ENCODE measurements at places on chromosomes 2 and 18. TPM values are rescaled to one million over a fixed set of nuclear protein-coding genes. Genes with fewer than 3 reads are reported as not detected.

DNA sequence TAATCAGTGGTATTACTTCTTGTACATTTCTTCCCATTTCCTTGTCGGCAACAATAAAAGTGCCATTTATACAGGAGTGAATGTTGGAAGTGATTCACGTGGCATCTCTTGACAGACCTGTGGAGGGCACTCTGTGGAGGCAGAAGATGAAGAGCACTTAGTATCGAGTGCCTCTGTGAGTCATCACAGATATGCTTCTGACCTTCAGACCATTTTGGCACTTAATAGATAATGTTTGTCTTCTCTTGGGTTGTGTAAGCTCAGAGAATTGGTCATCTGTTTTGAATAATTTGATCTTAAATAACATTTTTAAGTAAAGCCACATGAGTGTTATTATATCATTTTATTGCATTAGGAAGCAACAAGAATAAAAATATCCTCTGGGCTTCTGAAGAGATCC is 305.5 kb downstream of the PTPRM start:
- no peak for DNase-seq

DNA sequence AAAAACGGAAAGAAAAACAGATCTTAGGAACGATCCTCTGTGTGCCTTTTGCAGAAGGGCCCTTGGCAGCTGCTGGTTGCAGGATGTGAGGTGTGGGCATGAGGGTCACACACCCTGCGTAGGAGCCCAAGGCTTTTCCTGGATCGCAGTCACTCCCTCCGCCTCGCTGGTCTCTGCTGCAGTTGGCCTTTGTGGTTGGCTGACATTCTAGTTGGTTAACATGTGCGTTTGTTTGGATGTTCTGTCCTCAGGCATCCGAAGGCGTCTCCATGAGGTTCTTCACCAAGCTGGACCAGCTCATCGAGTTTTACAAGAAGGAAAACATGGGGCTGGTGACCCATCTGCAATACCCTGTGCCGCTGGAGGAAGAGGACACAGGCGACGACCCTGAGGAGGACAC is 61.7 kb downstream of the INPP5D start:
- DNase-seq = peak; percentile 69

The CRACDL gene
- total RNA-seq = 5.1 TPM

The UBXN4 gene
- total RNA-seq = 85.7 TPM

The PRSS56 gene
- not detected for total RNA-seq

The ACADL gene
- not detected for total RNA-seq

The STPG4 gene
- total RNA-seq = 2.2 TPM

- DNase-seq = no peak
Measured at GRCh38 chr18:24734058-24734457, 273.6 kb downstream of the HRH4 start.

The CCDC141 gene
- 12.0 TPM for total RNA-seq

DNA sequence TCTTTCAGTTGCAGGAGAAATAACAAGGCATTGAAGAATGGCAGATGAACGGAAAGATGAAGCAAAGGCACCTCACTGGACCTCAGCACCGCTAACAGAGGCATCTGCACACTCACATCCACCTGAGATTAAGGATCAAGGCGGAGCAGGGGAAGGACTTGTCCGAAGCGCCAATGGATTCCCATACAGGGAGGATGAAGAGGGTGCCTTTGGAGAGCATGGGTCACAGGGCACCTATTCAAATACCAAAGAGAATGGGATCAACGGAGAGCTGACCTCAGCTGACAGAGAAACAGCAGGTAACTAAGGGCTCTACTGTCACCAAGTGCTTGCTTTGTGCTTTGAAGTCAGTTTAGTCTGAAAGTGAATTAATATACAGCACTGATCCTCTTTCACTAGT is 118.5 kb upstream of the UNC80 start:
- no peak for DNase-seq

- no peak for DNase-seq
Measured at GRCh38 chr2:40048506-40048905, 269.4 kb upstream of the THUMPD2 start.

The PLCD4 gene
- total RNA-seq = 0.13 TPM

The IL1F10 gene
- not detected for total RNA-seq

- no peak for DNase-seq
Measured at GRCh38 chr18:54127759-54128378, 96.6 kb downstream of the MBD2 start.

The GALR1 gene
- not detected for total RNA-seq

GRCh38 chr2:190123956-190124355 is 61.4 kb upstream of the MSTN start:
- no peak for DNase-seq

DNA sequence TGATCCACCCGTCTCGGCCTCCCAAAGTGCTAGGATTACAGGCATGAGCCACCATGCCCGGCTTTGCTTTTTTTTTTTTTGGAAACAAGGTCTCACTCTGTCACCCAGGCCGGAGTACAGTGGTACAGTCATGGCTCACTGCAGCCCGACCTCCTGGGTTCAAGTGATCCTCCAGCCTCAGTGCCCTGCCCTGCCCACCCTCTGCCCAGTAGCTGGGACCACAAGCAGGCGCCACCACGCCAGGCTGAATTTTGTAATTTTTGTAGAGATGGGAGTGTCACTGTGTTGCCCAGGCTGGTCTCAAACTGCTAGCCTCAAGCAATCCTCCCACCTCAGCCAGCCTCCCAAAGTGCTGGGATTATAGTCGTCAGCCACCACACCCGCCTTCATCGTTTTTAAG is 11.6 kb upstream of the PSD4 start:
- peak; percentile 36 for DNase-seq

DNA sequence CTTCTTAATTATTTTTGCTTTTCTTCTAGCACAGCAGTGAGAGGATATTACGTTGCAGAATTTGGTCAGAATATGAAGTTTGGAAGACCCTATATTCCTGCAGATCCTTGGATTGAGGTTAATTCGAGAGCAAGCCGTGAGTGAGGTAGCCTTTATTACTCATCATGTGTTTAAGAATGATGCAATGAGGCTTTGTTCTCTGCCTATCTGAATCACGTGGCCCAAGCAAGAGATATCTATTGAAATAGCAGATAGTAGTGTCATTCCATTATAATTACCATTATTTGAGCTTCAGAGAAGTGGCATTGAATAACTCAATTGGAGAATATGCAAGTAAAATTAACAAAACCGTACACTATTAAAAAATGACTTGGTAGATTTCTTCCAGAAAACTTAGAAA is 641.1 kb downstream of the TMEM182 start:
- no peak for DNase-seq

DNA sequence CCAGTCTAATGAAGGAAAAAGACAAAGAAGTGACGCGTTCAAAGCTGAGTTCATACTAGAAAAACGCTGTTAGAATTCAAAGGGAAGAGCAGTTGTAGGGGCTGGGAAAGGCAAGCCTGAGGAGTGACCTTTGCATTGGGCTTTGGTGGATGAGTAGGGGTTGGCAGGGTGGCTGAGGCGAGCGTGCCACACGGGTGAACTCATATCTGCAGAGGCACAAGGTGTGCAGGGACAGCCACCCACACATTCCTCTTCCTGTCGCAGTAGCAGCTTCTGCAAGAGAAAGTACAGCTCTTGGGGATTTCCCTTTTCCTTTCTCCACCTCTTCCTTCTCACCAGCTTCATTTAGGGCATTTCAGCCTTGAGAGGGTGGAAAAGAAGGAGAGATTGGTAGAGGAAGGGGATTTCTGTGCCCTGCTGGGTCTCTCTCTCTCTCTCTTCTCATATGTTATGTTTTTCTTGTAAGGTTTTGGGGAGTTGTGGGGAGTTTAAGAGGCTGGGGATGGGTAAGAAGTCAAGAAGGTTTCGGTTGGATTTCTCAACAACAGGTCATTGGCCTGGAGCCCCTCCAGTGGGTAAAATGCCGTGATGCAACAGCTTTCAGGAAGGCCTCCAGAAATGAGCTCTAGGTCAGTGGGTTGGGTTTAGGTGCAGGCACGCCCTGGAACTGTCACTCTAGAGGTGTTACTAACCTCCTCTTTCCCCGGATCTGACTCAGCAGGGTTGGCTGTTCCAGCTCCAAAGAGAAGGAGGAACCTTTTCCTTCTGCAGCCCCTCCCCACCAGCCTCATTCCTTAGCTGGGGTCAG is 40.1 kb downstream of the ODC1 start:
- peak; percentile 88 for DNase-seq

DNA sequence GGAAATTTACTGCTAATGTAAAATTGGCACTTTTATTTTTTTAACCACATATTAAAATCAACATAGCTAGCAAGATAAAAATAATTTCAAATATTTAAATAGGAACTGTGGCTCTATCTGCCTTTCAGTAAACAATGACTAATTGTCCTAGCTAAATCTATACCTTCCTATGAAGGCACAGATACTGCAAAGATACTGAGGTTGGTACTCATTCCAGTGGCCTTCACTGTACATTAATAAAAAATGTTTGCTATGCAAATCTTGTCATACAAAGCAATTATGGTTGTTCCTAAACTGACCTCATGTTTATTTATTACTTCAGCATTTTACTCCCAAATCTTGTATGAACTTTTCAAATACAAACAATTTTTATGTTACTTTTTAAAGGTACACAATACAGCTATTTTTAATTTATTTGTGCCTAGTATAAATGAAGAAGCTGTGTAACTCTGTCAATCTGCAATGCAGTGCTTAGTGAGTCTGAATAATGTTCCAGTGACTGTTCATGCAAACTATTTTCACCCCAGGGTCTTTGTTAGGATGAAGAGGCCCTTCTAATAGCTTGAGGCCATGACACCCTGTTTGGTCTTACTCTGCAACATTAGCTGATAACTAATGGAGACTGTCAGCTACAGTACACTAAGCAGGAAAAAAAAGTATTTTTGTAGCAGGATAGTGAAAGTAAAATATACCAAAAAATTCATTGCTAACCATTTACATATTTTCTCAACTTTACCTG is 9.3 kb upstream of the ERBB4 start:
- DNase-seq = no peak

GRCh38 chr2:48844417-48845155 is 89.1 kb upstream of the LHCGR start:
- DNase-seq = no peak

The PCARE gene
- not detected for total RNA-seq

The EVX2 gene
- not detected for total RNA-seq

DNA sequence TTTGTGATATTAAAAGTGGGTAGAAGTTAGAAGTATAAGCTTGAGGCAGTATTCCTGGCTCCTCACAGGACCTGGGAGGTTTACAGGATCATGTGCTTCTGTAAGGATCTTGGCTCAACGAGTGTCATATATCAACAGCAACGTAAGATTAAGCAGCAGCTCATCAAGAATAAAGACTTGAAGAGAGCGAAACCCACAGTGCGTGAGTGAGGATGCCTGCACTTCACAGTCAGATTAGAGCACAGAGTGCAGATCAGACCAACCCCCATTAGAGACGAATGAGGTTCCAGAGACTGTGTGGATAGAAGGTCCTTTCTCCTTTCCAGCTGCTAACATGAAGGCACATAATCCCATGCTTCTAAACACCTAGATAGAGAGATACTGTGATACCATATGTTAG is 1656.7 kb upstream of the NXPH2 start:
- no peak for DNase-seq

The REG1B gene
- total RNA-seq = not detected

DNA sequence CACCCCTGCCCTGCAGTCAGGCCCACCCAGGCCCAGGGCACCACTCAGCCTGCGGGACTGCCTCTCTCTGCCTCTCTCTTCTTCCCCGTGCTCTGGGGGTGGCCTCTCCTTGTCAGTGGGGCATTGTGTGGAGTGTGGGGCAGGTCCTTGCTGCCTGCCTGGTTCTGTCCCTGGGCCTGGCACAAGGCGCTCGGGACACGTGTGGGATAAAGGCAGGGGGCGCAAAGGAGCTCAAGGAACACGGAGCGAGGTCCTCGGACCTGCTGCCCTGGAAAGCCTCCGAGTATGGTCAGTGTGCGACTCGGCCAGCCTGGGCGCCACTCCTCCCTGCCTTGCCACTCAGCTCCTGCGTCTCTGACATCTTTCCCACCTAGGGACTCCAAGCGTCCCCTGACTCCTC is 262.2 kb downstream of the HDAC4 start:
- DNase-seq = no peak
